ENCODE measurements at places on chromosomes 2 and 18.

DNA sequence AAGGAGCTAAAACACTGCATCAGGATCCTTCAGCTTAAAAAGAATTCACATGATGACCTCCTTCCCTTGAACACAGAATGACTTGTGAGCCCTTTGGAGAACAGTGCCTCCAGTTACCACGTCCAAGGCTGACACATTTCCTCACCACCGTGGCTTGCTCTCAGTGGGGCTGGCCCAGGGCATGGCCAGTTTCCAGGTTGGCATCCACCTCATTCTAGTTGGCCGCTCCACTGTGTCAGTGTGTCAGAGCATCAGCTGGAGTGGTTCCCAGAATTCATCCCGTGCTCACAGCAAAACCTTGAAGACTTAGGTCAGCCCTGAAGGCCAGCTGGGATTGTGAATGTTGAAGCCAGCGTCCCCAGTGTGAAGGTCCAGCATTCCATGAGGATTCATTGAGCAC is 158.5 kb downstream of the INSIG2 start:
- no peak for DNase-seq

GRCh38 chr18:80253236-80253635 is 5.9 kb upstream of the PARD6G start:
- no peak for DNase-seq

GRCh38 chr18:4058179-4058578 is 396.9 kb downstream of the DLGAP1 start:
- no peak for DNase-seq

DNA sequence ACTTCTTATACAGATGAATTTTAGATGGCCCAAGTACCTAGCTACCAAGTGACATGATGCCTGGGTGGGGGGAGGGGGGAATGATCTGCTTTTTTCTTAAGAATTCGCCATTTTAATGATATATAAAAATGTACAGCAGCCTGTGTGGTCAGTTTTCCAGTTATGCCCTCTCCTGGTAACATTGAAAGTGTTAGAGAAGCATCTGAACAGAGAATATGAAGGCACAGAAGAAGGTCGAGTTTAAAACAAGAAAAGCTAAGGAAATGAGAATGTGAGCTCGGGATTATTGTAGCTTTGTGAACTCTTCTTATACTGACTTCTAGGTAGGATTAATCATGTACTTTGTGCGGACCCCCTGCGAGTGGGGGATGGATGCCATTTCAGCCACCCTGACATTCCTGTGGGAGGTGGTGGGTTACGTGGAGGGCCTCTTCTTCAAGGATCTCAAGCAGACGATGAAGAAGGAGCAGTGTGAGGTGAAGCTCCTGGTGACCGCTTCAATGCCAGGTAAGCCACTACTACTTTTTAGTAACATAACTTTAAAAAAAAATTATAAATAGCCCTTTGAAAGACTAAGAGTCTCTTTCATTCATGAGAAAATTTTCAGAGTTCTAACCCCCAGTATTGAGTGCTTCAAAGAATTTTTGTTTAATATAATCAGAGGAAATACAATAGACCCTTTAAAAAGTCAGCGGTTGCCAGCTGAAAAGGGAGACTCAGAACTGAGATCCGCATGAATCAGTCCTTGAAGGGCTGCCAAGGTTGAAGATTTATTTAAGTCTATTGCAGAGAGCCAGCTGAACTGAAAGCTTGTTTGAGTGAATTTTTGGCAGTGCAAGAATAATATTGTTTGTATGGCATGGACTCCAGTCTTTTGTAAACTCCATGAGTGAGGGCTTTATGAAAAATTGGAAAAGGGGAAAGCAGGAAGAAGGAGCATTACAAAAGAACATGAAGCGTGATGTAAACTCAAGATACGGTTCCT is 68.6 kb upstream of the RPE start:
- no peak for DNase-seq

DNA sequence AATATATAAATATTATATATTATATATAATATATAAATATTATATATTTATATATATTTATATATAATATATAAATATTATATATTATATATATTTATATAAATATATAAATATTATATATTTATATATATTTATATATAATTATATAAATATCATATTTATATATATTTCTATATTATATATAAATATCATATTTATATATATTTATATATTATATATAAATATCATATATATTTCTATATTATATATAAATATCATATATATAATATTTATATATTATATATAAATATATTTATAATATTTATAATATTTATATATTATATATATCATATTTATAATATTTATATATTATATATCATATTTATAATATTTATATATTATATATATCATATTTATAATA is 321.4 kb downstream of the CDH2 start:
- DNase-seq = no peak

DNA sequence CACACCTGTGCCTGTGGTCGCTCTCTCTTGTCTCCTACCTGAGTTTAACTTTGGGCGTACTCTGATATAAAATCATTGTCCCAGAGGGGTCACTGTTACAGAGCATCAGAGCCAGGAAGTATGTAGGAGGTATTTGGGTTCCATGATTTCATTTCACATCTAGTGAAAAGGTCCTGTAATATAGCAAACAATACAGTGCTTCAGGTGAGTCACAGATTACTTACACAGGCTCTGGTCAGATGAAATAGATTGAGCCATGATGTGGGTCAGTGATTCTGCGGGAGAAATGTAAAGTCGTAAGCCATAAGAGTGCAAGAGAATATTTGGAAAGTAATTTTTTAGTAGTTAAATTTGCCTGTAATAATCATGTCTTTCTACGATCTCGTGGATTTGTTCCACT is 70.2 kb downstream of the SOCS6 start:
- DNase-seq = no peak

All from colonic mucosa (tissue), 4 donors.